NCI-H1092 (cell line): ENCODE measurements at places on chromosomes 11 and 22.

DNA sequence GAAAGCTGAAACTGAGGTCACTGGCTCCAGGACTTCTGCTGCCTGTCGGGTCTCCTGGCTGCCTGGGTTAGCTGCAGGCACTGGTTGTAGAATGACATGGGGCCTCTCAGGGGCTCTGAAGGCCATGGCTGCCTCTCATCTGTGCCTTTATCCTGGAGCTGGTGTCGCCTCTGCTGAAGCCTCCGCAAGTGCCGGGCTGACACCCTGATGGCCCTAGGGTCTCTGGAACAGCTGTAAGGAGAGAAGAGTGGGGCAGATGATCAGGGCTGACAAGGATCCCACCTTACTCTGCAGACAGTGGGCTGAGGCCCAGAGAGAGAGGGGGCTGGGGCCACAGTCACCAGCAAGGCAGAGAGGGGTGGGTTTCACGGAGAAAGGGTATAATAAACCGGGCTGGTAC lies 4.6 kb downstream of the PLA2G3 start:
- DNase-seq: no peak

- DNase-seq: no peak
Observed at GRCh38 chr11:11411401-11411985, 58.4 kb upstream of the CSNK2A3 start.

DNA sequence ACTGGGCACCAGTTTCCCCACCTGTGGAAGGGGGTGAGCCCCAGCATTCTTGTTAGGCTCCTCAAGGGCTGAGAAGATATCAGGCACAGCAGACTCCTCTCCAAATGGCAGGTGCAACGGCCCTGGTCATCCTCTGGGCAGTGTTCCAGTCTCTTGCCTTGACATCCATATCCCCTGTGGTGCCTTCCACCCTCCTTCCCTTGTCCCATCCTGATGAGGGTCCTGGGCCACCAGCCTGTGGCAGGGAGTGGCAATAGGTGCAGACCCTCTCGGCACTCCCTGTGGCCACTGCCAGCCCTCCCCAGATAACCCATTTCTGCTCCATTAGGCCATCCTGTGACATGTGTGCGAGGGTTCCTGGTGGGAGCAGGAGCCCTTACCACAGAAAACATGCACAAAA lies 78.8 kb upstream of the NECTIN1 start:
- no peak for DNase-seq

GRCh38 chr11:119661226-119661625 lies 67.8 kb downstream of the NECTIN1 start:
- DNase-seq: no peak

DNA sequence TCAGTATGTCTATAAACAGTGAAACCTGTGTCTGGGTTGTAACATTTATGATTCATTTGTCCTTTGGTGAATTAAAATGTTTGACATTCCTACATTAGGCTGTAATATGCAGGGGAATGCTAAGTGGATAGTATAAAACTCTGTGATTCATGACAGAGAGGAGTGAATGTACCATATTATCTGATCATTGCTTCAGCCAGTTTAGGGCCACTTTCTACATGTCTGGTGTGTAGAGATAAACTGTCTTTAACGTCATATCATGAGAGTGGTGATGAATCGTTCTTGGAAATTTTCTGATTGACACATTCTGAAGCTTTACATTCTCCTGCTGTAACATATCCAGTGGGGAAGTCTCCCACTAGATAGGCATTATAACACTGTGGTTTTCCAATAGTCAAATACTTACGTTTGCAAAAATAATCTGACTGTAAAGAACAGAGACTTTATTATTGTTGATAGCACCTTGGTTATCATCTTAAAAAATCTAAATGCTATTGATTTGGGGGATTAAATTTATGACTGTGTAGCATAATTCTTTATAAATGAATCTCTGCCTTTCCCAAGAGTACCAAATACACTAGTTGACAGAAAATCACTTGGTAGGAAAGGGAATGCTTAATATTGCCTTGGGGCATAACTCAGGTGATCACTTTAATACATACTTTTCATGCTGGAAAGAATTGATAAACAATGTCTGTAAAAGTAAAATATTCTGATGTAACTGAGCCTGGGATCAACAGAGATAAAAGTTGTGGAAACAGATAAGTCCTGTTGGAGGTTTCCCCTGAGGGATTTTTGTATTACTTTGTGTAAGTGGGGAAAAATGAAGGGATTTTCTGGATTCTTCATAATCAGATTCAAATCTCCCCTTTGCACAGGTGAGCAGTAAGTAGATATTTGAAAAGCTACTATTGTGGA lies 427.9 kb downstream of the JRKL start:
- DNase-seq: no peak

DNA sequence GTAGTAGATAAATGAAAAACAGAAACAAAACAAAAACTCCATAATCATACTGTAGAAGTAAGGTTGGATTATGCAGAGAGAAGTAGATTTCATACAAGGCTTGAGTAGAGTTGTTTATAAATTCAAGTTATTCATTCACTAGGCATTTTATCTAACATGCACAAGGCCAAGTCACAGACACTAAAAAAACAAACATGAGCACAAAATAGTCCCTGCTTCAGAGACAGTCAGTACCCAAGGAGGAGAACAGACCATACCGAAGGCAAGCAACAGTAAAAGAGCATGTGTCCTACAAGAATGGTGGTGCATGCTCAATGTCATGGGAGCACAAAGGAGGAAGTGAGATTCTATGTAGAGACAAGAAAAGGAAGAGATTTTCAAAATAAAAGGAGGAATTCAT lies 796.5 kb upstream of the LRRC4C start:
- no peak for DNase-seq

- DNase-seq: no peak
Observed at GRCh38 chr11:71454470-71455113, 1.6 kb downstream of the NADSYN1 start.

DNA sequence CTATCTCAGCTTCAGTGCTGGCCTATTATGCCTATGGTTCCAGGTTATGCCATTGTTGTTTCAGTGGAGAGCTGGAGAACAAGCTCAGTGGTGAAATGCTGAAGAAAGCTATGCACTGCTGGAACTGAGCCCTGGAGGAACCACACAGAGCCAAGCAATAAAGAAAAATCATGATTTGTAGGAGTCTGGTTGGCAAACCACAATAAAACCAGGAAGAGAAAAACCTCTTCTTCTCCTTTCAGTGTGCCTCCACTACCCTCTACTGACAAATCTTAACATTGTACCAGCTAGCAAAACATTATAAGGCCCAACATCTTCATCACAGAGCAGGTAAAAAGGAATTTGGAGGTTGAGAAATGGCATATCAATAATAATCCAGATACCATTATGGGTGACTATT lies 5.3 kb downstream of the OR51F2 start:
- DNase-seq: no peak

DNA sequence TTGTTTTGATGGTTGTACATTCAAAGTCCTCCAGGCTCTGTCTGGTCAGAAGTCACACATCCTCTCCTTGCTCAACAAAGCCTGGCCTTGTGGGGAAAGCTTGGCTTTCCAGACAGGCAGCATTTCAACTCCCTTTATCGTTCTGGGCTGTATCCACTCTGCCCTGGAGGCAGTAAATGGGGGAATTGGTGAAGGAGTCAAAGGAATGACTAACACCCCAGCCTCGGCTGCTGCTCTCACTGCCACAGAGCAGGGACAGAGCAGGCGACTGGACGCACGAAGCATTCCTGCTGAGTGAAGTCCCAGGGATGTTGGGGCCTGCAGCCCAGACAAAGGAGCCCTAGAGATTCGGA lies 52.8 kb downstream of the WNT11 start:
- no peak for DNase-seq

- DNase-seq: no peak
Observed at GRCh38 chr11:83471831-83472727, 185.9 kb upstream of the CCDC90B start.

DNA sequence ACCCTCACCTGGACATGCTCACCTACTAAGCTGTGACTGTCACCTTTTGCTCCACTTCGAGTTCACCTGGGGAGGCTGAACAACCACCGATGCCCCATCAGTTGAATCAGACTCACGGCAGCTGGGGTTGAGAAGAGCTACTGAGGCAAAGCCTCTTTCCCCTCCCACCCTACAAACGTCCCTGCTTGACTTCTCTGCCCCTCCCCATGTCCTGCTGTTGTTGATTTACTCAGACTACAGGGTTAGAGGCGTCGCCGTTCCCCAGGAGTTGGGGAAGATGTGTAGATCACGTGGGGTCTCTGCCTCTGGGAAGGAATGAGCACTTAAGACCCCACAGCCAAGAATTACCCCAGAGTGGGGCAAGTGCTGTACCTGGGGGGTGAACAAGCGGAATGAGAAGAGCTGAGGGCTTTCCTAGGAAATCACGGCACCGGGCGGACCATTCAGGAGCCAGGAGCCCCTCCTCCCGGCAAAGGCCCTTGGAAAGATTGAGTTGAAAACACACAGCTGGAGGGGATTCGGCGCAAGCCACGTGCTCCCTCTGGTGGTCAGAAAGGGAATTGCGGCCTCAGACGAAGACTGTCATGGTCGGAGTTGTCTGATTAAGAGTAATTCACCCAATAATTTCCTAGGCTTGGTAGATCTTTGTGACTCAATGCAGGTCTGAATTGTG lies 7.0 kb downstream of the FXYD2 start:
- DNase-seq: peak; percentile 73

DNA sequence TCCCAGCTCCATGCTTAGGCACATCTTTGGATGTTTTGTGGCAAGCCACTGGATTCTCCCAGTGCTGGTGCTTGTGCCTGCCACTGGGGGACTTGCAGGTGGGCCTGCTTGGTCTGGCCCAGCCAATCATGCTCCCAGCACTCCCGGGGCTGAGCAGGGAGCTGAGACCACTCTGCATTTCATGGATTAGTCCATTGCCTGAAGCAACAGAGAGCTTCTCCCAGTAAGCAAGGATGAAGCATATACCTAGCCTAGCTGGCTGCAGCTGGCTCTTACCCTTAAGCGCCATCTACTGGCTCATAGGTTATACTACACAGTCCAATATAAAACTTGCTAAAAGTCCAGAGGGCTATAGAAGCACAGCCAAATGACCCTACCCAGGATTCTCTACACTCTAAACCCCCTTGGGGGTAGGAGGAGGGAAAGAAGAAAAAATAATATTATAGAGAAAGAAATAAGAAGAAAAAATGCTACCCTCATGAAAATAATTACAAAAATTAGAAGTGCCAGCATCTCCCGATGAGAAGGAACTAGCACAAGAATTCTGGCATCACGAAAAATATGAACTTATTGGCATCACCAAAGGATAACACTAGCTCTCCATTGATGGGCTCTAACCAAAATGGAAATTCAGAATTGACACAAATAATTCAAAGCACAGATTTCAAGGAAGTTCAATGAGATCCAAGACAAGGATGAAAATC lies 275.3 kb downstream of the C11orf87 start:
- peak; percentile 37 for DNase-seq

DNA sequence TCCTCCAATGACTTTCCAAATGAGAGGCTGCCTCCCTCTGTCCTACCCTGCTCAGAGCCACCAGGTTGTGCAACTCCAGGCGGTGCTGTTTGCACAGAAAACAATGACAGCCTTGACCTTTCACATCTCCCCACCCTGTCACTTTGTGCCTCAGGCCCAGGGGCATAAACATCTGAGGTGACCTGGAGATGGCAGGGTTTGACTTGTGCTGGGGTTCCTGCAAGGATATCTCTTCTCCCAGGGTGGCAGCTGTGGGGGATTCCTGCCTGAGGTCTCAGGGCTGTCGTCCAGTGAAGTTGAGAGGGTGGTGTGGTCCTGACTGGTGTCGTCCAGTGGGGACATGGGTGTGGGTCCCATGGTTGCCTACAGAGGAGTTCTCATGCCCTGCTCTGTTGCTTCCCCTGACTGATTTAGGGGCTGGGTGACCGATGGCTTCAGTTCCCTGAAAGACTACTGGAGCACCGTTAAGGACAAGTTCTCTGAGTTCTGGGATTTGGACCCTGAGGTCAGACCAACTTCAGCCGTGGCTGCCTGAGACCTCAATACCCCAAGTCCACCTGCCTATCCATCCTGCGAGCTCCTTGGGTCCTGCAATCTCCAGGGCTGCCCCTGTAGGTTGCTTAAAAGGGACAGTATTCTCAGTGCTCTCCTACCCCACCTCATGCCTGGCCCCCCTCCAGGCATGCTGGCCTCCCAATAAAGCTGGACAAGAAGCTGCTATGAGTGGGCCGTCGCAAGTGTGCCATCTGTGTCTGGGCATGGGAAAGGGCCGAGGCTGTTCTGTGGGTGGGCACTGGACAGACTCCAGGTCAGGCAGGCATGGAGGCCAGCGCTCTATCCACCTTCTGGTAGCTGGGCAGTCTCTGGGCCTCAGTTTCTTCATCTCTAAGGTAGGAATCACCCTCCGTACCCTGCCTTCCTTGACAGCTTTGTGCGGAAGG lies 2.9 kb downstream of the APOC3 start:
- no peak for DNase-seq

DNA sequence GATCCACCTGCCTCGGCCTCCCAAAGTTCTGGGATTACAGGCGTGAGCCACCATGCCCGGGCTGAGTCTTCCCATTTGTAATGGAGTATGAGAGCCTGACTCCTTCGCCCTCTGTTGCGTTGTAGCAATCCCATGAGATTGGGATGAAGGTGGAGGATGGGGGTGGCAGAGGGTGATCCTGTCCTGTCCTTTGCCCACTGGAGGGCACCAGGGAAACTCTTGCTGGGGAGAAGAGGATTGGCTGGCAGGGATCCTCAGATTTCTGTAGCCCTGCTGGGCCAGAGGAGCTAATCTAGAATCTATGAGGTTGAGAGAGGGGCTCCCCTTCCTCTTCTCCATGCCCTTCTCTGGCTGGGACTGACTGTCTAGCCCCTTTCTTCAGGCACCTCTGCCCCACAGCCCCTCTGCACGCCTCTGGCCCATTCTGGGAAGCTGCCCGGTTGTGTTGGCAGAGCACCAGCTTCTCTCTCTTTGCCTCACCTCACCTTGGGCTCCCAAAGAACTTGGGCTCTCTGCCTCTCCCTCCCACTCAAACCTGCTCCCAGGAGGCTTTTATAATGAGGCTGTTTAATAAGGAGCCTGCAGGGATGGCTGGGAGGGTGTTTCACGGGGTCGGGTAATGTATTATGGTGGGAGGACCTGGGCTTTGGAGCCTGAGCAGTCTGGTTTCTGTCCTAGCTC lies 9.5 kb upstream of the CATSPER1 start:
- no peak for DNase-seq

DNA sequence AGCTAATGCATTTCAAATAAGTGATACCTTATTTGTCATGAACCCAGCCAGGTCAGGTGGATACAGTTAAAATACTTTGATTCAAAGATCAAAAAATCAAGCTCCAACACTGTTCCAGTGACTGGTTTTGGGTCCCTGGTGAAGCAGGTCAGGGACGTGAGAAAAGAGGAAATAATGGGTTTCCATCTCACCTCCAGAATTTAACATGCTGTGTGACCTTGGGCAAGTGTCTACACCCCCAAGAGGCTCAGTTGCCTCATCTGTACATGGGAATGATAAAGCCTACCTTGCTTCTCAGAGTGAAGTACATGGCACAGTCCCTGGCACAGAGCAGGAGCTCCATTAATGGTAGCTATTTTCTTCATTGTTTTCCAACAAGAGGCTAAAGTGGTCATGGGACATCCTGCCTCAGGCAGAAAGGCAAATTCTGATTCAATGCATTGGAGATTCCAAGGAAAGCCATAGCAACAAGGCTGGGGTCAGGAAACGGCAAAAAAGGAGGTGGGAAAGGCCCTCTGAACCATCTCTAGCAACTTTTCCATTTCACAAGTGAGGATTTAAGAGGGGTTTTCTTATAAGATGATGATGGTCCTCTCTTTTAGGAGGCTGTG lies 108.5 kb downstream of the CSNK2A3 start:
- no peak for DNase-seq

- DNase-seq: no peak
Observed at GRCh38 chr22:39284142-39284980, 35.1 kb downstream of the RPL3 start.

- DNase-seq: no peak
Observed at GRCh38 chr22:24181996-24182899, 961 bp downstream of the SUSD2 start.
